ENCODE measurements at places on chromosomes 4 and X. TPM values are rescaled to one million over a fixed set of nuclear protein-coding genes. Genes with fewer than 3 reads are reported as not detected.

The MFAP3L gene
- total RNA-seq: 4.0 TPM

The PRR32 gene
- total RNA-seq: not detected

The ODAM gene
- not detected for total RNA-seq

The LIMCH1 gene
- 29.8 TPM for total RNA-seq

The PDE6B gene
- 2.6 TPM for total RNA-seq

The DUSP9 gene
- 0.09 TPM for total RNA-seq
